ENCODE measurements at places on chromosomes 4 and X.

GRCh38 chr4:24935856-24936255 is 23.0 kb upstream of the CCDC149 start:
- peak; percentile 51 for DNase-seq

DNA sequence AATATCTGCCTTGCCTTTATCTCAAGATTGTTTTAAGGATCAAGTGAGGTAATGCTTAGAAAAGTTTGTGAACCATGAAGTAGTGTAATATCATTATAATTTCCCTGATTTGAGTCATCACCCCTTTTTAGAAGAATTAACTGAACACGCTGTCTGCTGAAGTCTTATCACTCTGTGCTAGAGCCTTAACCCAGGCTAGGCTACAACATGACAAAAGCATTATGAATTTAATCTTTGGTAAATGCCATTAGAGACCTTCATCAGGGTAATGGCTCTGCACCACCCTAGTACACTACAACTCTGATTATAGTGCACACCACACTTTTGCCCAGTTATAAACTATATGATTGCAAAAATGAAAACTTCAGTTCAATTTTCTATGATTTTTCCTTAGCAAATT is 118.3 kb downstream of the ADGRL3 start:
- no peak for DNase-seq

DNA sequence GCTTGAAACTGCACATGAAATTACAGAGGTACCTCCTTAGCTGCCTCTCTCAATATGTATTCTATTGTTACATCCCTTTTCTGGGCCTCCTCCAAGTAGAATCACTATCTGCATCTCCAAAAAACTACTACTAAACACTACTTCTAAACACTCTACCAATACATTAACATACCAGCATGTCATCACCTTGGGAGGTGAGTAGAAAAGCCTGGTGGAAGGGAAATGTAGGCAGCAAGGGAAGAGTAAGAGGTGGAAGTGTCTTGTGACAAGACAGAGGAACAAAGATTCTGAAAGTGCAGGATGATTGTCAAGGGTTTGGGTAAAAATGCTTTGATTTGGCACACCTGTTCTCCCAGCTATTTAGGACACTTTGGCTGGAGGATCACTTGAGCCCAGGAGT is 3.5 kb downstream of the AFM start:
- DNase-seq = no peak

GRCh38 chrX:103418811-103419340 is 42.5 kb downstream of the BEX3 start:
- DNase-seq = no peak

DNA sequence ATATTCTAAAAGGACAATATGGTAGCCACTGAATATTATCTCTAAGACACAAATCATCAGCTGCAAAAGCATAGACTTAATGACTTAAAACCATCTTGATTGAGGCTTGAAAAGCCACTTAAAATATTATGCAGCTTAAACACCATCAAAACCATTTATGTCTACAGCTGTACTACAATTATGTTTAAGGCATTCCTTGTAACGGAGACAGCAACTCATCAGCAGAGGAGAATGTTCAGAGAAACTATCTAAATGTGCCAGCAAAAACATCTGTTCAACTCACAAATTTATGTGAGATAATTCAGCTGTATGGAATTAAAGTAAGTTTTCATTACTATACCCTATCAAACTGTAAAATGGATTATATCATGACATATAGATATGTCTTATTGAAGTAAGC is 147.9 kb upstream of the CTSO start:
- no peak for DNase-seq

- DNase-seq = peak; percentile 54
Observed at GRCh38 chr4:54840992-54841768, 183.4 kb downstream of the KIT start.

DNA sequence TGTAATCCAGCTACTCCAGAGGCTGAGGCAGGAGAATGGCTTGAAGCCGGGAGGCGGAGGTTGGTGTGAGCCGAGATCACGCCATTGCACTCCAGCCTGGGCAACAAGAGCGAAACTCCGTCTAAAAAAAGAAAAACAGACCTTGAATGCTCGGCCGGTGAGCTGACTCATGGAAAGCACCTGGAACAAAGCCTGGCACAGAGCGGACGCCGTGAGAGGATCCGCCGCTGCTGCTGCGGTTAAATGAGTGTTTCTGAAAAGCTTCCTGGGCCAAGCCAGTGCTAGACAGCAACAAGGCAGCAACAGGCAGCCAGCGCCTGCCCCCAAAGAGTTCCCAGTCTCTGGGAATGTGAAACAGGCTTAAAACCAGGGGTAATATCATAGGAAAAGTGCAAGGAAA is 186.4 kb downstream of the AFAP1 start:
- DNase-seq = no peak

DNA sequence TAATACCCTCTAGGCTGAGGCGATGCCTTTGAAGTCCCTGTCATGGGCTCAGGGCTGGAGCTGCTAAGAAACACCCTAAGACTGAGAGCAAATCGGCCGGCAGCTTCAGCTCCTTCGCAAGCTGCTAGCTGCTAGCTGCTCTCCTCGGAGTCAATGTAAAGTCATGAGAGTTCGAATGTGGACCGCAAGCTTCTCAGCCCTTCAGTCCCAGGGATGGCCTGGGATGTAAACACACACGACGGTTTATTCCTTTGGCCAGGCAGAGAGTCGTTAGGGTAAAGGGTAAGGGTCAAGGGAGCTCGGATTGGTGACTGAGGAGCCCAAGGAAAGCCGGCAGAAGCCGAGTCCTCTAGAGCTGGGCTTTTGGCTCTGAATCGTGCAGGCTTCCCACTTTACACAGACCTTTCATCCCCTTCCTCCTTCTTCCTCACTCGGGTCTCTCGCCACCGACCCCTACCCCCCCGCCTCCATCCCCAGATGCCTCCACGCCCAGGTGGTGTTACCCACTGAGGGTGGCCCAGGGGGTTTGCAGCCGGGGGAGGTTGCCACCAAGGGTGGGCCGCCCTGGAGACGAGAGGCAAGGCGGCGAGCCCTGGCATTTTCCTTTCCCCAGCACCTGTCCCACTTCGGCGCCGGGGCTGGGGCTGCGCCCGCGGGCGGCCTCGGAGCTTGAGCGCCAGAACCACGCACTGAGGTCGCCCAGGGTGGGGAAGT is 3.1 kb upstream of the BCORL1 start:
- no peak for DNase-seq

- no peak for DNase-seq
Observed at GRCh38 chrX:103488332-103488731, 31.0 kb downstream of the RAB40A start.

- no peak for DNase-seq
Observed at GRCh38 chr4:180057891-180058671, 2185.1 kb upstream of the TENM3 start.

DNA sequence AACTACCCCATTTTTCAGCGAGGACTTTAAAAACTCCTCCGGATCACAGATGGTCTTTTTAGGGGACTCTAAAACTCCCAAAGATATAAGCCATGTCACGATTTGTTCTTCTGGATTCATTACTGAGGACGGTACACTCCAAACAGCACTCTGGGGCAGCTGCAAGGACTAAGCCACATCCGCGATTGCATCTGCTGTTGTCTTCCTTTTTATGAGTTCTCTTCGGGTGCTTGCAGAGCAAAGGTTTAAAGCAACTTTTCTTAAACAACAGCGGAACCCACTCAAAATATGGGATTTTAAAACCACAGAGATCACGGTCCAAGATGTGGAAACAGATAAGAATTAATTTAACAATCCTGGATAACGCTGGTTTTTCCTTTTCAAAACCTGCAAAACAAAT is at the start of gene ARHGEF6:
TSS of gene ARHGEF6 (minus strand) at position 170 of the 400 bp plus-strand sequence. CDS start at position 120, 50 bp downstream.
- no peak for DNase-seq

- no peak for DNase-seq
Observed at GRCh38 chr4:128513664-128514484, 226.3 kb upstream of the PGRMC2 start.

Data from HL-60 (cell line).